ENCODE measurements at places on chromosomes 7 and 10.

GRCh38 chr10:85594239-85594638 lies 772.4 kb downstream of the GRID1 start:
- no peak for ATAC-seq

GRCh38 chr10:48906841-48907240 lies 32.8 kb downstream of the LRRC18 start:
- ATAC-seq = no peak

GRCh38 chr10:28508304-28508925 lies 24.5 kb upstream of the WAC start:
- no peak for ATAC-seq

- ATAC-seq = no peak
Observed at GRCh38 chr10:82953909-82954308, 1078.9 kb downstream of the NRG3 start.

DNA sequence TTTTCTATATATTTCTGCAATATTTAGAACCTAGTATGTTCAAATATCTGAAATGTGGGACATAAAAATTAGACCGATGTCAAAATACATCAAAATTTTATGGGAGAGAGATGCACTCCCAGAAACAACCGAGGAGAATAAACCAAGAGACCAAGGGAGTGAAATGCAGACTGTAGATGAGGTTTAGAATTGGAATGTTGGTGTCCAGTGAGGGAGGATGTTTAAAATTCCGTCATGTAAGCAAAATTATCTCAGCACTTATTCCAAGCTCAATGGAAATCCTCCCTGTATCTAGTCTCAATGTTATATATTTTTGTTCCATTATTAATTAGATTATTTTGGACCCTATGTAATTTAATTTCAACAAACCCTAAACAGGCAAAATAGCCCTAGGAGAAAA lies 61.9 kb upstream of the MAGI2 start:
- ATAC-seq = no peak

DNA sequence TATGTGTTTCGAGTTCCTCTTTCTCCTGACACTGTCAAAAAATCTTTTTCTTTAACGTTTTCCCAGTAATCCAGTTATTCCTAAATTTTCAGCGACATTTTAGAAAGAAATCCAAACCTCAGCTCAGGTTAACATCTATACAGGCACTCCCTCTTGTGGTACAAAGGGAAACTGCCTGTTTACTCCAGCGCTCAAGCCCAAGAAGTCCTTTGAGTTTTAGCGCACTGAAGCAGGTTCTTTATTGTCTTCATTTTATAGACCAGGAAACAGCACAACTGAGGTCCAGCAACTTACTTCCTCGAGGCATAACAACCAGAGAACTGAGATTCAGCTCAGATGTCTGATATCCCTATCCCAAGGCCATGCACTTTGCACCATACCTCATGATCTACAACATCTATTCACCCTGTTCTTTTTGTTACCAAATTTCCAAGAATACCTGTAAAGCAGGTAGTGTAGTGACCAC lies 287.2 kb upstream of the MKLN1 start:
- ATAC-seq = peak; percentile 41

- ATAC-seq = no peak
Observed at GRCh38 chr10:56561336-56561735, 200.3 kb upstream of the ZWINT start.

- no peak for ATAC-seq
Observed at GRCh38 chr10:16690417-16690816, 126.8 kb downstream of the RSU1 start.
